ENCODE measurements at places on chromosomes 4 and X.

DNA sequence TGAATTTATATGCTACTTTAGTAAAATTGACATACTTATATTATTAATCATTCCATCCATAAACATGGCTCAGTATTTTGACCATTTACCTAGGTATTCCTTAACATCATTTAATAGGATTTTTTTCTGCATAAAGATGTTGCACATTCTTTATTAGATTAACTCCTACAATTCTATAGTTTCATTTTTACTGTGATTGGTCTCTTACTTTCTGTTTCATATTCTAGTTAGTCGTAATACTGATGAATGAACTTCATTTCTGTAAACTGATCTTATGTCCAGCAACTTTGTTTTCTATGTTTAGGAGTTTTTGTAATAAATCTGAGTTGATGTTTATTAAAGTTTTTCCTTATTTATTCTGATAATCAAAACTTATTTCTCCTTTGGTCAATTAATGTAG is 278.2 kb upstream of the CXXC4 start:
- DNase-seq, result no peak

- DNase-seq, result no peak
These were observed 420.3 kb downstream of the PDHA2 start for GRCh38 chr4:96260064-96260682.

DNA sequence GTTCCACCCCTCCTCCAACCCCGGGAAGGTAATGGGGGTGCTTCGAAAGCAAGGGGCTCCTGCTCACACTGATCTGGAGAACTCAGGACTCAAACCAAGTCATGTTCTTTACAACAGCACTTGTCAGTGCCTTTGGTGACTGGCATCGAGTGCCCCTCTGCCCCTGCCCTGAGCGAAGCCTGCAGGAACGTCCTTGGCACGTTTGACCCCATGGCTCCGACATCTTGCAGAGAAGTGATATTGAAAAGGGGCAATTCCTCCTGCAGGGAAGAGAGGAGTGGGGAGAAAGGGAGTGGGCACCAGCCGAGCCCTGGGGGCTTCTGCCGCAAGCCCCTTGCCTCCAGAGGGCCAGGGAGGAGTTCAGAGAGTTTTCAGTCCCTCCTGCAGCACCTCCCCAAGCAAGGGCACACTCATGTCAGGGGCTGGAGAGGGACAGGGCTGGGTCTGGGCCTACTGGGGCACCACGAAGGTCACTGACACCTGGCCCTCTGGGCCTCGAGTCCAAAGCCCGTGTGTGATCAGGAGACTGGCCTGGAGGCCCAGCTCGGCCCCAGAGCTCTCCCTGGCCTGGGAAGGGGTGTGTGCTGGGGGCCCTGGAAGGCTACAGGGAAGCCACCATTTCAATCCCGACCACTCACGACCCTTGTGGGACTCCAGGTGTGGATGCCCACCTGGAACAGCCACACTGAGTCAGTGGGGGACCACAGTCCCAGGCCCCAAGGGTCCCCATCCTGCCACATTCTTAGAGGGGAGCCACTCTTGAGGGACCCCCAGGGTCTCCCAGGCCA is 94.9 kb upstream of the NKX1-1 start:
- no peak for DNase-seq

GRCh38 chr4:26104056-26104685 is 190.2 kb downstream of the SMIM20 start:
- DNase-seq, result no peak

DNA sequence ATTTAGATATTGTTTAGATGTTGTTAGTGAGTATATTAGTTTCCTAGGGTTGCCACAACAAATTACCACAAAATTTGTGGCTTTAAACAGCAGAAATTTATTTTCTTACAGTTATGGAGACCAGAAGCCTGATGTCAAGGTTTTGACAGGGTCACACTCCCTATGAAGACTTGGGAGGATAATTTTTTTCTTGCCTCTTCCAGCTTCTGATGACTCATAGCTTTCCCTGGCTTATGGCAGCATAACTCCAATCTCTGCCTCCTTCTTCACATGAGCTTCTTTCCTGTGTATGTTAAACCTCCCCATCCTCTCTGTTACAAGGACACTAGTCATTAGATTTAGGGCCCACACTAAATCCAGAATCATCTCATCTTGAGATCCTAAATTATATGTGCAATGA is 20.9 kb upstream of the RAB40A start:
- DNase-seq, result peak; percentile 39

DNA sequence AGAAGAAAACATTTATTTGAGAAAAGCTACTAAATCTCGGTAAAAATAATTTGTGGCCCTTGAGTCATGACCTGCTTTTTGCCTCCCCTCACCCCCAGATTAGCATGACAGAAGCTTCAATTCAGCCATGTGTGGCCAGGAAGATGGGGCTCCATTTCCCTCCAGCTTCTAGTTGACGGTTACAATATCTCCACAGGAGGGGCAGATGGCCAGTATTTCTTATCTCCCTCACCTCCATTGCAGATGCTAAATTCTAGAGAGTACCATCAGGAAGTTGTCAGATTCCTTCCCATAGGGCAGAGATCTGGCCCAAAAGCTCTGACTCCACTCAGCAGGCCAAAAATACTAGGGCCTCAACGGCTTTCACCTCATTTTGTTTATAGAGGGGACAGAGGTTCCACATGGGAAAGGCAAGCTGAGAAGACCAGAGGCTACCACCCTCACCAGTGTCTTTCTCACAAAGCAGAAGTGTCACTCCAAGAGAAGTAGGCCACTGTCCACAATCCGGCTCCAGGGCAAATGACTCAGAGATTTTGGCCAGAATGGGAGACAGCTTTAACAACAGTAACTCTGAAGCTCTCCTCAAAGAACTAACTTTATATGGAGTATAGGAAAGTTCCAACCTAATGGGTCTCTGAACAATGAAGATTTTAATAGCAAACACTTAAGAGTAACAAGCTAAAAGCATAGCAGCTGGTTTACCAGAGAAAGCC is 108.3 kb downstream of the TBC1D19 start:
- no peak for DNase-seq

GRCh38 chr4:150355418-150355817 is 226.5 kb upstream of the MAB21L2 start:
- no peak for DNase-seq

DNA sequence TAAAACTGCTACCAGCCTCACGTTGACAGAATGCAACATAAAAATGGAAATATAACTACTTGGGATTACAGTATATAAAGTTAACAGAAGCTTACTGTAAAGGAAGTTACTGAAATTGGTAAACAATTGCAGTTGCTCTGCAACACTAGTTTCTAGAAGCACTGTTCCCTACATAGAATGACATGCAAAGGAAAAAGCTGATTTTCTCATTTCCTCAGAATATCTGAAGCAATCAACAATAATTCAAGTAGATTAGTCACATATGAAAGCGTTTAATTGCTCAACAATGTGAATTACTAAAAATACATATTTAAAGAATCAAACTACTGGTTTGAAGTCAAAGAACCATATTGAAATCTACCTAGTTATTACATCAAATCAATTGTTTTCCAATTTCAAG is 31.8 kb downstream of the PDGFC start:
- DNase-seq, result no peak

- DNase-seq, result no peak
These were observed 16.0 kb upstream of the FAM149A start for GRCh38 chr4:186088523-186088922.

- no peak for DNase-seq
These were observed 995.1 kb downstream of the PCDH7 start for GRCh38 chr4:31715302-31715701.

GRCh38 chrX:103774070-103774642 is 2.5 kb upstream of the PLP1 start:
- DNase-seq, result peak; percentile 50

DNA sequence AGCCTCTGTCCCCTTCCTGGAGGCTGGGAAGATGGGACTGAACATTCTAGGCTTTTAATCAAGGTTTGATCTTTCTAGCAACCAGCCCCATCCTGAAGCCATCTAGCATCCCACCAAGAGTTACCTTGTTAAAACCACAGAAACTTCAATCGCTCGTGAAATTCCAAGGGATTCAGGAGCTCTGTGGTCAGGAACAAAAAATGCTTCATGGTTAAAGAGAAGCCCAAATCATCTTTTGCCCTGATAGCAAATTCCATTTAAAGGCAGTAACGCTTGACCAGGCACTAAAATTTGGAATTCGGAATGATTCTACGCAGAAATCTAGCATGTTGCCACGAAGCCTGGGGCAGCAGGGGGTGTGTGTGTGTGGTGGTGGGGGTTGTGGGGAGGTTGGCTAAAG is 47.8 kb downstream of the CASP6 start:
- DNase-seq, result no peak

DNA sequence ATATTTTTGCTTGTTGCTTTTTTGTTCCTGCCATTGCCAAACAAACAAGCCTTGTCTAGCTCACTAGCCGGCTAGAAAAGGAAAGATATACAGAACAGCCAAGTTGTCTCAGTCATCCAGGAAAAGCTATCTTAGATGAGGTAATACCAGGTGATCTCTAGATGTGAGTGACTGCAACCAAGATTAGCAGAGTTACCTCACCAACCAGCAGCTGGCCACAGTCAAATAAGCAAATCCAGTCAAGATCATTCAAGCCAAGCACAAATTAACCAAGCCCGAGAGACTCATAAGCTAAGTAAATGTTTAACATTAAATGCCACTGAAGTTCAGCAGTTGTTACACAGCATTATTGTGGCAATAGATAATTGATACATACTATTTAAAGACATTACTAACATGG is 108.6 kb downstream of the CENPC start:
- no peak for DNase-seq

DNA sequence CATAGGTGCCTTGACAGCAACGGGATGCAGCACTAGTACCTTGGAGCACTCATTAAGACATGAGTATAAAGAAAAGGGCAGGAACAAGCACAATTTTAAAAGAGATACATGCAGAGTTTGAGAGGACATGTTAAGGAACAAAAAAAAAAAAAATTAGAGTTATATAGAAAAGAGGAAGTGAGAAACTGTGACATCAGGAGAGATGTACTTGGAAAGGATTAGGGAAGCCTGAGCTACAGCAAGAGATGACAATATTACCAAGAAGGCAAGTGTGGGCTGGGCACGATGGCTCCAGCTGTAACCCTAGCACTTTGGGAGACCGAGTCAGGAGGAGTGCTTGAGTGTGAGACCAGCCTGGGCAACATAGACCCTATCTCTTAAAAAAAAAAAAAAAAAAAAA is 37.4 kb downstream of the GPR143 start:
- DNase-seq, result no peak

GRCh38 chrX:51608766-51609165 is 9.9 kb downstream of the CENPVL3 start:
- DNase-seq, result no peak

GRCh38 chr4:142845293-142846107 is 601 bp downstream of the INPP4B start:
- DNase-seq, result peak; percentile 22

DNA sequence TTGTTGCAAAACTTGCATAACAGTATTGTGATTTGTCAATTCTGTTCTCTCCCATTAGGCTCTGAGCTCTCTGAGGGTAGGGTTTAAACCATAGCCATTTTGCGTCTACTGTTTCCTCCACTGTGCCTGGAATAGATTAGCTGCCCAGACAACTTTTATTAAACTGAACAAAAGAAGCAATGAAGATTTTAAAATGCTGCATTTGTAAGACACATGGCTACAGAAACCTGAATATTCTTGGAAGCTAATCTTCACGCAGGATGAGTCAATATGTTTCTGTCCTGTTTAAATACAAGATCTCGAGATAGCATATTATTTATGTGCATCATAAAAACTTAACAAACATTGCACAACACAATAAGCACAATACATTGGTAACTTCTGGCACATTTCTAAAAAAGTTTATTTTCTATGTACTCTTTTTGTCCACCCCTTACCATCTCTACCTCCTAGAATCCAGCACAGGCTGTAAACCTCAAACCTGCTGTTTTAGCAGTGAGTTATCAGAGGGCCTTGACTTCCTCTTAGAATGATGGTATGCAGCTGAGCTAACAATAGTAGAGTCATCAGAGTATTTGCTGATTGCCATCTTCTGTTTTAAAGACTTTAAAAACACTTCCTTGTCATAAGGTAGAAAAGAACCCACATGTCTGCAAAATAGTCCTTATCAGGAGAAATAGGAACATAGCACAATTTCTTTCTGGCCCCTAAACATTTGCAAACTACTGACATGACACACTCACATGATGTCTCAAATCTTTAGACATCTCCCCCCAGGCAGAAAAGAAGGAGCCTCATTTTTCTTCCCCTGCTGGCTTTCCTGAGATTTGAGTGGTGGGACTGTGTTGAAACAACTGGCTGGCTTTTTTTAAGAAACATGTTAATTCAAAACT is 10.6 kb upstream of the CCNG2 start:
- no peak for DNase-seq

- no peak for DNase-seq
These were observed 27.8 kb upstream of the TMPRSS11D start for GRCh38 chr4:67911638-67912037.

- DNase-seq, result no peak
These were observed 188.0 kb upstream of the PGRMC2 start for GRCh38 chr4:128475597-128475996.

DNA sequence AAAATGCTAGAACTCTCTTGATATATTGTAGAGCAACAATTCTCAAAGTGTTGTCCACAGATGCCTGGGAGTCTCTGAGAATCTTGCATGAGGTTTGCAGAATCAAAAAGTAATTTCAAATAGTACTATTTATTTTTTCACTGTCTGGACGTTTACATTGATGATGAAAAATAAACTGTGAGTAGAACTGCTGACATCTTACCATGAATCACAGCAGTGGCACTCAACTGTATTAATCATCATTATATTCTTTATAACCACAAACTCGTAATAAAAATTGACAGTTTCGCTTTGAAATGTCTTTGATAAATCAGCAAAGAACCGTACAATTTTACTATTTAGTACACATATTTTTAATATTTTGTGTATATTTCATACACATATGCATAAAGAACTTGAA is 94.5 kb downstream of the NAF1 start:
- DNase-seq, result no peak

DNA sequence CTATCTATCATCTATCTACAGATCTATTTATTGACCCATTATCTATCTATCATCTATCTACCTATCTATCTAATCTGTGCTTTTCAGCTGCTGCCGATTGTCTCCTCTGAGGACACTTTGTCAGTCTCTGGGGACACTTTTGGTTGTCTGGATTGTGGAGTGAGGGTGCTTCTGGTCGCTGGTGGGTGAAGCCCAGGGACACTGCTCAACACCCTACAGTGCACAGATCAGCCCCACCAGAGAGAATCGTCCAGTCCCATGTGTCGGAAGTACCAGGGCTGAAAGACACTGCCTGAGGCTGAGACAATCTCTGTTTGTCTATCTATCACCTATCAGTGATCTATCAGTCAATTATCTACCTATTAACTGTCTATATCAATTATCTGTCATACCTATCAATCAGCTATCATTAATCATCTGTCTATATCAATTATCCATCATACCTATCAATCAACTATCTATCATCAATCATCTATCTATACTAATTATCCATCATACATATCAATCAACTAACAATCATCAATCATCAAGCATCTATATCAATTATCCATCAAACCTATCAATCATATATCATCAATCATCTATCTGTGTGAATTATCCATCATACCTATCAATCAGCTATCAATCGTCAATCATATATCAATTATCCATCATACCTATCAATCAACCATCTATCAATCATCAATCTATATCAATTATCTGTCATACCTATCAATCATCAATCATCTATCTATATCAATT is 70.0 kb upstream of the PPP2R3B start:
- DNase-seq, result no peak

GRCh38 chr4:18397681-18398390 is 376.3 kb upstream of the LCORL start:
- DNase-seq, result no peak

All from astrocyte of the spinal cord (primary cell).